IPS DF 6.9 (cell line): ENCODE measurements at places on chromosomes 6 and 20.

DNA sequence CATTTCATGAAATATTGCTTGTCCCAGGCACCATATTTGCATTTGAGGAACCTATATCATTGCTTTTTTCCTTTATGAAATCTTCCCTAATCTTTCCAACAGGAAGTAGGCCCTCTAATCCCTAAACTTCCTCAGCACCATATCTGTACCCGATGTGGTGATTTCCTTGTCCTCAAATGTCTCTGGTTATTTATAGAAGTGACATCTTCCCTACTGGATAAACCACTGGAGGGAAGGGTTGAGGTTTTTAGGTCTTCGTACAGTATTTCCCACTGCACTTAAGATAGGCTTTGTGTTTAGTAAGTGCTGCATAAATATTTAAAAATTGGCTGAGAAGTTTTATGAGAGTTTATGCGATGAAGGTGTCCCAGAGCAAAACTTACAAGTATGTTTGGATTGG, 54.9 kb upstream of the TMEM170B start:
- H3K4me3 ChIP-seq = no peak overlapping the region
- H3K36me3 ChIP-seq = no peaks in the 10 kb centered on the region
- no peak for DNase-seq
- H3K27me3 ChIP-seq = no peaks in the 10 kb centered on the region
- no peak overlapping the region for H3K27ac ChIP-seq

DNA sequence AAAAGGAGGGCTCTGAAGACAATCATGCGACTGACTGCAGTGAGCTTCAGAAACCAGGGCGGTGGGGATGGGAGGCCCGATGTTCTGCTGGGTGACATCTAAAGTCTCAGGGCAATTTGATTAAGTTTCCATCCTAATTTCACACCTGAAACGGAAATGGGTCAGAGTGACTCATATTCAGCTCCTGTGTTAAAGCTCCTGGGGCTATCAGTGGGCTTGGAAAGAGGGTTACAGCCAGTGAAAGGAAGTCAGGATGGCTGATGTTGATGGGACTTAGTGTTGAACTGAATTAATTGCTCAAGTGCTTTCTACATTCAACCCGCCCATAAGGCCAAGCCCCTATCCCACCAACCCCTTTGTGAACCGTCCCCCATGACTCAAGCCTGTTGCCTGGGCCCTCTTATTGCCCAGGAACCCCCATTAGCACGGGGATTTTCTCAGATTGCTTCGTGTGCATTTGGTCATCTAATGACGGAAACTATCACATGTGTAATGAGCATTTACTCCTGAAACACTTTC, 47.1 kb upstream of the TBC1D7 start:
- no peaks in the 10 kb centered on the region for H3K36me3 ChIP-seq
- H3K27me3 ChIP-seq = no peaks in the 10 kb centered on the region
- DNase-seq = no peak
- H3K4me3 ChIP-seq = no peak overlapping the region
- no peaks in the 10 kb centered on the region for H3K4me1 ChIP-seq
- H3K27ac ChIP-seq = no peak overlapping the region

DNA sequence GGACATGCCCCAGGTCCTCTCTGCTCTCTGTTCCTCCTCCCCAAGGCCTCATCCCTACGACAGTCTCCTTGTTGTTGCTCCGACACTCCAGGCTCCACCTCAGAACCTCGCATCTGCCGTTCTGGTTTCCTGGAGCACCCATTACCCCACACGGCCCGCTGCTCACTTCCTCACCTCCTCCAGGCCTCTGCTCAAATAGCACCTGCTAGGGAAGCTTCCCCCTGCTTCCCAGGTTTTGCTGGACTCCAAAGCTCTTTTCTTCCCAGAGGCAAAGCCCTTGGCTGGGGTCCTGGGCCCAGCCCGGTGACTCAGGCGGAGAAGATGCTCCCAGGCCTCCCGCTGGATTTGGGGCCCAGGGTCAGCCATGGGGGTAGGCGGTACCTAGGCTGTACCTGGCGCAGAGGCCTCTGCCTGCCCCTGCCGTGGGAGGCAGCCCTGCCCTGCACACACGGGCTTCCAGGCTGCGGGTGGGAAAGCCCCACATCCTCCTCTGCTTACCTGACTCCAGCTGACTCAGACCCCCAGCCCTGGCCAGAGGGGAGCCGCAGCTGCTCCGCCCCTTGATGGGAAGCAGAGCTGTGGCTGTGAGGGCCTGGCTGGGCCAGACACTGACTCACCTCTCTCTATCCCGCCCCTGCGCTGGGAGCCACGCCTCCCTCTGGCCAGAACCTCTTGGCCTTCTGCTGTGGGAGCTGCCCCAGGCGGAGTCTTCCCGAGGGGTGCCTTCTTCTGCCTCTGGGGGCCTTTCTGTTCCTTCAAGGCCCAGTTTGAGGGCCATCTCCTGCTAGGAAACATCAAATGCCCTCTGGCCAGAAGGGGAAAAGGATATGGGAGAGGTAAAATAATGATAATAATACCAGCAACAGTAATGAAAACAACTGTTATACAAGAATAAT, 130.5 kb downstream of the CEBPB start:
- no peaks in the 10 kb centered on the region for H3K36me3 ChIP-seq
- peaks cover 2% of the 10 kb centered on the region; the same call in 1 of the 2 replicates for H3K4me1 ChIP-seq
- no peak overlapping the region for H3K27ac ChIP-seq
- DNase-seq = peak; percentile 48
- H3K27me3 ChIP-seq = no peaks in the 10 kb centered on the region

DNA sequence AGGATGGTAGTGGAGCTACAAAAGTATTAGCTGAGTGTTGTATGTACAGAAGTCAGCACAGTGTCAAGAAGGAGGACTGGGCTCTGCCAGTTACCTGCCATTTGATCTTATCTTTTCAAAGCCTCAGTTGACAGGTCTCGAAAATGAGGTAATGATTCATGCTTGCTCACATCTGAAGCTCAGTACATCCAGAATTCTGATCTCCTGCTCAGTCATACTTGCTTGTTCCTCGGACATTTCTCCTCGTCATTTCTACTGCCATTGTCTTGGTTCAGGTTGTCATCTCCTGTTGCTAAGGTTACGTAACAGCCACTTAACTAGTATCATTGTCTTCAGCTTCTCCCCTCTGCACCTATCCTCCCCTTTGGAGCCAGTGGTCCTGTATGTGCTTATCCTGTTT, 89.5 kb downstream of the SLX4IP start:
- H3K27ac ChIP-seq = no peak overlapping the region
- H3K4me1 ChIP-seq = peaks cover 7% of the 10 kb centered on the region
- no peaks in the 10 kb centered on the region for H3K27me3 ChIP-seq
- DNase-seq = no peak
- no peaks in the 10 kb centered on the region for H3K36me3 ChIP-seq

- no peak for DNase-seq
- H3K4me1 ChIP-seq = no peaks in the 10 kb centered on the region
- no peak overlapping the region for H3K4me3 ChIP-seq
Observed at GRCh38 chr6:169172456-169172855, 81.2 kb downstream of the THBS2 start.

- H3K36me3 ChIP-seq = no peaks in the 10 kb centered on the region
- no peaks in the 10 kb centered on the region for H3K27me3 ChIP-seq
- DNase-seq = no peak
Observed at GRCh38 chr20:55153001-55153645, 677.7 kb downstream of the DOK5 start.

GRCh38 chr6:43060034-43060754, 763 bp downstream of the KLC4 start:
- H3K27me3 ChIP-seq = no peaks in the 10 kb centered on the region
- no peak overlapping the region for H3K27ac ChIP-seq
- DNase-seq = no peak

GRCh38 chr20:54137115-54137514, 36.7 kb downstream of the CYP24A1 start:
- H3K4me3 ChIP-seq = no peak overlapping the region
- no peak overlapping the region for H3K27ac ChIP-seq
- H3K36me3 ChIP-seq = no peaks in the 10 kb centered on the region
- H3K27me3 ChIP-seq = no peaks in the 10 kb centered on the region
- H3K4me1 ChIP-seq = peaks cover 1% of the 10 kb centered on the region; the same call in 1 of the 2 replicates

DNA sequence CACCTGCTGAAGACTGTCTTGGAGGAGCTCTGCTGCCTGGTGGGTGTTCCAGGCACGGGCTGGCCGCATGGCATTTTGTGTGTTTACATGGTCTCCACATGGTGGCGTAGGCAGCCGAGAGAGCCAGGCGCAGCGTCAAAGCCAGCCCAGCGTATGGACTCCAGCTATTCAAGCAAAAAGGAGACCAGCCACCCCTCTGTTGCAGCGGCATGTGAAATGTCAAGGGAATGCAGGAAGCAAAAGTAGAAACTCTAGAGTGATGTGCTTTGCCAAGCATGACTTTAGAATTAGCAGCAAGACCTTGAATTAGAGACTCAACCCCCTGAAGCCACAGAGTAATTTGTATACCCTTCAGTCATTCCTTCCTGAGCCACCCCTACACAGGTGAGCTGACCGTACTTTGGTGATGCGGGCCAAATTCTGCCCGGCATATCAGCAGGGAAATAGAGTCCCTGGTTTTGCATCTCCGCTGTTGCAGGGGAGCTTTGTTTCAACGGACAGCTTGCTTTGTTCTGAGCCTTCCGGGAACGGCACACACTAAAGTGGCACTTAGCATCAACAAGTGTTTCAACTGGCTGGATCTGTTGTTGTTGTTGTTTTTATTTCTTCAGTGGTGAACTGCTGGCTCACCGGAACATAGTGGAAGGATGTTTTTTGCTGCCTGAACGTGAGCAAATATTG, 48.5 kb downstream of the FNDC1 start:
- peak; percentile 57 for DNase-seq
- no peak overlapping the region for H3K27ac ChIP-seq
- H3K4me3 ChIP-seq = no peak overlapping the region
- 0 out of 2 replicates have a peak, but pooled peaks cover 2% of the 10 kb centered on the region for H3K4me1 ChIP-seq

DNA sequence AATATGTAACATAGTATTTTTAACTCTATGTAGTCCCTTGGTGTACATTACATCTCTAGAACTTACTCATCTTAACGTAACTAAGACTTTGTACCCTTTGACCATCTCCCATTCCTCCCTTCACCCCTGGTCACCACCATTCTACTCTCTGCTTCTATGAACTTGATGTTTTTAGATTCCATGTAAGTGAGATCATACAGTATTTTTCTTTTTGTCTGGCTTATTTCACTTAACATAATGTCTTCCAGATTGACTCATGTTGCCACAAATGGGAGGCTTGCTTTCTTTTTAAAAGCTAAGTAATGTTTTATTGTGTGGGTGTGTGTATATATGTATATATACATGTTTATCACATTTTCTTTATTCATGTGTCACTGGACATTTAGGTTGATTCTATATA, 55.8 kb downstream of the TMEM200A start:
- H3K27ac ChIP-seq = no peak overlapping the region
- DNase-seq = no peak
- no peaks in the 10 kb centered on the region; the same call in 1 of the 2 replicates for H3K4me1 ChIP-seq
- no peaks in the 10 kb centered on the region for H3K36me3 ChIP-seq
- no peak overlapping the region for H3K4me3 ChIP-seq

DNA sequence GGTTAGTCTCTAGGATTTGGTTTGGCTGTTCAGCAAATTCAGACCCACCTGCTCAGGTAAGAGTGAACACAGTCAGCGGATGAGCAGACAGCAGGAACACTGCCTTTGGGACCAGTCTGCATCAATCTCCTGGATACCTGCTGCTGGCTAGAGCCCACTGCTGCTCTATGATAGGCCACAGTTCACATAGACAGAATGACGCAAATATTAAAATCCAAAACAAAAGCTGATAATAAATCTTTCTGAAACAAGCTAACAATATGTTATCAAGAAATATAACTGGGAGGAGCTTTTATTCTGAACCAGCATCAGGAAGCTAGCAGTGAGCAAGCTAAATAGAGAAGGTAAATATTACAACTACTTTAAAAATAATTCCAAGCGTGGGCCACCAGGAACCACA, at the start of gene TAAR1:
TSS of gene TAAR1 (minus strand) at position 101 of the 400 bp plus-strand sequence. CDS start 13,179 bp downstream, outside the sequence.
- H3K4me3 ChIP-seq = no peak within 1 kb of the TSS
- H3K4me1 ChIP-seq = no peaks in the 10 kb centered on the region
- DNase-seq = no peak
- no peak within 1 kb of the TSS for H3K27ac ChIP-seq
- no peaks in the 10 kb centered on the region for H3K27me3 ChIP-seq

DNA sequence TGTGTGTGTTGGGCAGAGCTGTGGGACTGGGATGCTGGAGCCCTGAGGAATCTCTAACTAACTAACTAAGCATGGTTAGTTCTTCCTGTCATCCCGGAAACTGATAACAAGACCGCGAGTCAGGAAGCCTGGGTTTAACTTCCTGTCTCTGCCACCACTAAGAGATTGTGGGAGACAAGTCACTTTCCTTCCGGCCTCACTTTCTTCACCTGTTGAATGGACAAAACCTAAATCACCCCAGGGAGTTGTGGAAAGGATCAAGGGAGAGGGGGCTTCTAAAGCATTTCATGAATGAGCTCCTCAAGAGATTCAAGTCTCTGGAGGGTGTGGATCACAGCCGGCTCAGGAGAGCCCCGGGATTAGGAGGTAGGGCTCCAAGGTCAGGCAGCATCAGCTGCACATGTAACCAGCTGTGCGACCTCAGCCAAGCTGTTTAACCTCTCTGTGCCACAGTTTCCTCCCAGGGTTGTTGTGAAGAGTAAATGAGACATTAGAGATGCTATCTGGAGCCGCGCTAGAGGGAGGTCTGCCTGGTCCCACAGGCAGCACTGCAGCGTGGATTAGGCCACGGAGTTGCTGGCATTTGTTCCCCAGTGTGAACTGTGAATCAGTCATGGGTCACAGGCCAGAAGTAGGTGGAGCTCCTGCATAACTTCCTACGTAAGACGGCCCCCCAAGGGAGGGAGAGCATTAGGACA, 105.1 kb downstream of the TOX2 start:
- H3K36me3 ChIP-seq = peaks cover 3% of the 10 kb centered on the region; the same call in 1 of the 2 replicates
- H3K4me3 ChIP-seq = no peak overlapping the region
- no peak overlapping the region for H3K27ac ChIP-seq
- DNase-seq = no peak
- no peaks in the 10 kb centered on the region for H3K27me3 ChIP-seq

DNA sequence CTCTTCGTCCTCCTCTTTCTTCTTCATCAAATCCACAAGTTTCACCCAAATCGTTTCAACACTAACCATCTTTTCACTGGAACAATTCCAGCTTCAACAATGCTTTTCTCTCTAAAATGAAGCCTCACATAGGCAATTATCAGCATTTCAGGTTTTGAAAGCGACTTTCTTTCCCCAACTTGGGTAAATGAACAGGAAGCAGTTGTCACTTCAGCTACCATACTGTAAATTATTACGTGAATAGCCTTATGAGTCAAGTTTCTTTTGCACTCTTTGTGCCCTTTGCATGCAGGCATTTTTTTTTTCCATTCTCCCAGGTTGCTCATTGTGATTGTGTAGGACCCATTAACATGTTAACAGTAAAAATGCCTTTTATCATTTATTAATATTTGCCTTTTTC, 121.7 kb upstream of the BTBD3 start:
- H3K27me3 ChIP-seq = no peaks in the 10 kb centered on the region
- H3K27ac ChIP-seq = no peak overlapping the region
- H3K4me3 ChIP-seq = no peak overlapping the region
- no peaks in the 10 kb centered on the region for H3K4me1 ChIP-seq
- DNase-seq = no peak

- DNase-seq = peak; percentile 67
- H3K27ac ChIP-seq = no peak overlapping the region
- no peak overlapping the region; the same call in 1 of the 2 replicates for H3K4me3 ChIP-seq
- no peaks in the 10 kb centered on the region for H3K36me3 ChIP-seq
Observed at GRCh38 chr20:43508604-43509040, 1.1 kb downstream of the L3MBTL1 start.

- no peaks in the 10 kb centered on the region for H3K36me3 ChIP-seq
- DNase-seq = no peak
- H3K27ac ChIP-seq = no peak overlapping the region
- H3K27me3 ChIP-seq = no peaks in the 10 kb centered on the region
- H3K4me1 ChIP-seq = peaks cover 7% of the 10 kb centered on the region; the same call in 1 of the 2 replicates
Observed at GRCh38 chr6:106745824-106746582, 116.6 kb downstream of the QRSL1 start.
